ENCODE measurements at places on chromosomes 4 and X.

DNA sequence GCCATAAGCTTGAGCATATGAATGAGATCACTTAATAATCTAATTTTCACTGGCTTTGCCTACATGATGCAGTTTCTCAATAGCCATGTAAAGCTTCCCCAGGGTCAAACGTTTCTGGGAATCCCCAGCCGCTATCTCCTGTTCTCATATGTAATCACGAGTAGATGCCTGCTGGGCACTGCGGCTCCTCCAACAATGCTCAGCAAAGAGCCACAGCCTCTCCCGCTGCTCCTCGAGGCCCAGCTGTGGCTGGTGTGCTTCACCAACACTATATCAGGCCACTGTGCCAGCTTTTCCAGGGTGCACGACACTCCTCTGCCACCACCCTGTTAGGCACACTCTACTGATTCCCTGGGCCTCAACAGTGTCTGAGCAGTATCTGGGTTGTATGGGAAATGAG is 78.3 kb upstream of the RASGEF1B start:
- no peak for DNase-seq

DNA sequence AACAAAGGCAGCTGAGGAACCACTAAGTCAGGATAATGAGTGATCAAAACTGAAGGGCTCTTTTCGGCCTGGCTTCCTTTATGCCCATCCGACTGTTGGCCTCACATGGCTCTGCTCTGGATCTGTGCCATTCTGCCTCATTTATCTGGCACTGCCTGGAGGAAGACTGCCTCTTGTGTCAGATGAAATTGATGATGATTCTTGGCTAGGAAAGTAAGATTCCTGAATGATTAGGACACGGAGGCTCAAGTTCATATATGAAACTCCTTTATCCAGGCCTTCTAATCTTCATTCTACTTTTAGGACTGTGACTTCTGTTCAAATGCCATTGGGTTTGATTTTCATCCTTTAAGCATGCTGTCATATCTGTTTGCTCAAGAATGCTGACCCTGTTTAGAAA is 475.4 kb upstream of the RPS6KA3 start:
- no peak for DNase-seq

- no peak for DNase-seq
Measured at GRCh38 chr4:78756137-78756536, 20.0 kb upstream of the BMP2K start.

DNA sequence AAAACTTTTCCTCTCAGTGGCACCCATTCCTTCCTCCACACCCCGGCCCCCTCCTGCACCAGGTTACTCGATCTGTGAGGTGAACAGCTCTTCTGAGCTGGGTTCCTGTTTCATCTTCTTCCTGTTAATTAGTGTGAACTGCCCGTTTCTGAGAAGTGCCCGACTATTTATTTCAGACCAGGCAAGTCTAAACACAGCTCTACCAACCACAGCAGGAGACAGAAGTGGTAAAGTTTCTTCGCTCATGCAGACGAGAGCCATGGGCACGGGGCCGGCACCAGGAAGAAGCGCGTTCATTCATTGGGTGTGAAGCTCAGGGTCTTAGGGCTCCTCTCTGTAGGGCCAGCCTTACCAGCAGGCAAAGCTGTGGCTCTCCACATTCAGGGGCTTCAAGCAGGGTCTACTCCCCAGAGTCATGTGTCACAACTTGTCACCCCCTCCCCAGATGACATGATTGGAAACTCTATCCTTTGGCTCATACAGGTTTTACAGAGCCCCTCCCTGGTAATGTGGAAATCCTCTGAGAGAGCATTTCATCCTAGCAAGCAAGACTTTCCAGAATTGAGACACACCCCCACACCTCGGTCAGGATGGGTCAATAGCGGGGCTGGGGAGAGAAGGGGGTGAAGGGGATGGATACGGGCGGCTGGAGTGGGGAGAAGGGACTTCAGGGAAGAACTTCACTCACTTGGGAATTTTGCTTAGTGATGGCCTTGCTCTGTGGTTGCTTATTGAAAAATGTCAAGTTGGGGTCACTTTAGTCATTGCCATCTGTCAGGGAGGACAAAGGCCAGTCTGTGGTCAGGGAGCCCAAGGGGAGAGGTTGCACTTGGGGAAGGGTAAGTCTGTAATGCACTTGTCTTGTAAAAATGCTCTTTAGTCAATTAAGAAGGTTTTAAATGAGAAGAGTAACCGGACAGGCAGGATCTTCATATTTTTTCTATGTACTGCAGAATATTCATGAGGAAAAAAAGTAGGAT is 121.6 kb upstream of the TRIM2 start:
- DNase-seq, result no peak

DNA sequence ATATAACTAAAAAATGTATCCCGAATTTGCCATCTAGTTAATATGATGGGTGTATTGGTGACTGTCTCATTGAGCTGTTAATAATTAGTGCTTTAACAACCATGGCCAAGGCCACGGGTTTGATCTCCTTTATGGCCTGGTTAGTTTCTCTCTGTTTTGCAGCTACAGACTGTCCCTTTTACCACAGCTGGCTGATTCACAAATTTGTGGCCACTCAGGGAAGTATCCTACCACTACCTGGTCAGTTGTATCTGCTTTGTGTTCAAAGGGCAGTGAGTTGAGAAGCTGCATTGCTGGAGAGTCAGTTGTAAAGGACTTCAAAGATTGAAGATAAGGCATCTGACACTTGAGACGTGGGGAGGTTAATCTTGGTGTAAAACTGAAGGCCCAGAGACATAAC is 219.1 kb upstream of the BMP3 start:
- DNase-seq, result no peak

DNA sequence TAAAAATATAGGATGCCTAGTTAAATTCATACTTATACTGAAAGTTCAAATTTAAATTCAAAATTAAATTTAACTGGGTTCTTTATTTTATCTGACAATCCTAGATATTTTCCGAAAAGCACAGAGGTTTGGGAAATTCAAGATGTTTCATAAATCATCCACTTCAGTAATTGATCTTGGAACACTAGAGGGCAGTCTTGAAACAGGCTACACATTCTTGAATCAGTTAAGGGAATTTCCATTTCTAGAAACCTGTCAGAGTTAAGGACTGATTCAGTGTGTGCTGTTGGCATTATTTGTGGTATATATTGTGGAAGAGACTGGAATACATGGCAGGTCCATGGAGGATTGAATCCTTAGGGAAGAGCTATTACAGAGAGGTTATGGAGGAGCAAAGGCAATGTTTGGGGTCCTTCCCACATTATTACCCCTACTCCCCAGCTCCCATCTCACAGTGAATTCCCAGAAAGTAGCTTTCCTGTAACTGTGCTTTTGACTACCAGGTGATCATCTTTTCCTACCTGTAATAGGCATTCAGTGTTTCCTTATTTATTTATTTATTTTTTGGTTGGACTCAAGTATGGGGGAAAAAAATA is 92.9 kb downstream of the EGF start:
- DNase-seq, result no peak
